ENCODE measurements at places on chromosomes 2 and 18.

DNA sequence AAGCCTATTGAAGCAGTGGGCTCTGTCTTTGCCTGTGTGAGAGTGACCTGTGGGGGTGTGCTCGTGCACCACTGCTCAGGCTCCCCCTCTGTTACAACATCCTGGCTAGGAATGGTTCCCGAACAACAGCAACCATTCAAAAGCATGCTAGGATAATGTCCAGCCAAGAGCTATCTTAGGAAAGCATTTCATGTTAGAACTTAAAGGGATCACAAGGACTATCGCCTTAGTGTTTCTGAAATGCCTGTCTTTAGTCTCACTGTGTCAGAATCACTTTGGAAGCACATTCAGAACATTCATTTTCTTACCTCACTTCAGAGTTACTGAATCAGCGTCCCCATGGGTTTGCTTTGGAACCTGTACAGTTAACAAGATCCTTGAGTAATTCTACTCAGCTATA, 134.9 kb upstream of the DSEL start:
- no peak for DNase-seq

- no peak for DNase-seq
Measured at GRCh38 chr2:74984947-74985637, 26.6 kb downstream of the POLE4 start.

DNA sequence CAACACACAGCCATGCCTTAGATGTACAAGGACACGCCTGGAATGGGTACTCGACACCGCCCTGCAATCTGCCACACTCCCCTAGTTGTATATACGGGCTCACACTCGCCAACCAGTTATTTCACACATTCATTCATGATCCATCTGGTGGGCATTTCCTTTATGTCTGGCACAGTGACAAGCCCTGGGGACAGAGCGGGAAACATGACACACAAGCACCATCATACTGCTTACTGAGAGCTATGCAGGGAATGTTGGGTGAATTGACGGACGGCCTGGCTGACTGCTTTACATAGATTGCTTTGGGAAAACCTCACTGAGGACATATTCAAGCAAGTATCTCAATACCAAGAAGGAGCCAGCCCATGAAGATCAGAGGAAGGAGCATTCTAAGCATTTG, 448.0 kb upstream of the SPRED2 start:
- no peak for DNase-seq

GRCh38 chr2:5410991-5411700, 281.0 kb upstream of the SOX11 start:
- DNase-seq: no peak

- DNase-seq: no peak
Measured at GRCh38 chr2:161604901-161605300, 19.3 kb upstream of the SLC4A10 start.
